ENCODE measurements at places on chromosomes 7 and 10. TPM values are rescaled to one million over a fixed set of nuclear protein-coding genes. Genes with fewer than 3 reads are reported as not detected.

Gene MRC1
- total RNA-seq: 58.3 TPM

Gene ITGB8
- 24.7 TPM for total RNA-seq

Gene PARD3
- 33.0 TPM for total RNA-seq

Gene FOXI2
- 0.23 TPM for total RNA-seq

Gene NYAP1
- 0.75 TPM for total RNA-seq

Gene MMD2
- not detected for total RNA-seq

Gene ACHE
- total RNA-seq: 2.6 TPM

Gene BHLHA15
- total RNA-seq: not detected

Gene TNS3
- total RNA-seq: 117 TPM

Gene VAX1
- total RNA-seq: not detected

Gene CLDN15
- total RNA-seq: 7.5 TPM

Gene OPN1SW
- total RNA-seq: not detected

Gene PTPRN2
- 3.3 TPM for total RNA-seq

Gene UCN3
- total RNA-seq: not detected

Gene PDLIM1
- 273 TPM for total RNA-seq

Gene GRID2IP
- 0.39 TPM for total RNA-seq
